ENCODE measurements at places on chromosomes 3 and 15.

DNA sequence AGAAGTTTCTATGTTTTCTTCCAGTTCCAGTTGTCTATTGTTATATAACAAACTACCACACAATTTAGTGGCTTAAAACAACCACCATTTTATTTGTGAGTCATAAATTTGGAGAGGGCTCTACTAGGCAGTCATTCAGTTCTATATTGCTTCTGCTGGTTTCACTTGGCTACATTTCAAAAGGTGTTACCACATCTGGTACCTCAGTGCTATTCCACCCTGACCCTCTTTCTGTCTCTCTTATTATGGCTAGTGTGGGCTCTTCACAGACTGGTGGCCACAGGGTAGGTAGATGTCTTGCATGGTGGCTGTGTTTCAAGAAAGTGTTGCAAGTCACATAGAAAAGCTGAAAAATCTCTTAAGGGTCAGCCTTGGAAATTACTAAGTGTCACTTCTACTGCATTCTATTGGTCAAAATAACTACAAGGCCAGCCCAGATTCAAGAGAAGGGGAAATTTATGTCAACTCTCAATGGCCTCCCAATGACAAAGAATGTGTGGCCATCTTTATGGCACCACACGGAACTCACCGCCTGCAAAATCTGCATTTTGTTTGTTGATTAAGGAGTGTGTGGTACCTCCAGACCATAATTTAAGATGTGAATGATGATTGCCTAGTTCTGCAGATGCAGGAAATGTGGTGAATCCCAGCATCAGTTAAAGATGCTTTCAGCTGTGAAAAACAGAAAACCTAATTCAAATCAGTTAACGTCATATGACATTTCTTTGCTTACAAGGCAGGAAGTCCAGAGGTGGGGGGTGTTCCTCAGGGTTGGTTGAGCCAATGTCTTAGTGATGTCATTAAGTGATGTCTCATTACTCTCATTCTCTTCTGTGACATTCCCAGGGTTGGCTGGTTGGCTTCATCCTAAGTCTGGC is 105.8 kb upstream of the RASGRP1 start:
- no peak for DNase-seq

DNA sequence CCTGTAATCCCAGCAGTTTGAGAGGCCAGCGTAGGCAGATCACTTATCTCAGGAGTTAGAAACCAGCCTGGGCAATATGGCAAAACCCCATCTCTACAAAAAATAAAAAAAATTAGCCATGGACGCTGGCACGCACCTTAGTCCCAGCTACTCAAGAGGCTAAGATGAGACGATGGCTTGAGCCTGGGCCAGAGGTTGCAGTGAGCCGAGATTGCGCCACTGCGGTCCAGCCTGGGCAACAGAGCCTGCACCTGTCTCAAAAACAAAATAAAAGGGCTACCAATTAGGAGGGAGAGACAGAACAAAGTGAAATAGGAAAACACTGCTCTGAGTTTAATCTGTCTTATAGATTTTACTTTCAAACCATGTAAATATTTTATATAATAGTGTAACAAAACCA is 33.8 kb downstream of the MSL2 start:
- no peak for DNase-seq

DNA sequence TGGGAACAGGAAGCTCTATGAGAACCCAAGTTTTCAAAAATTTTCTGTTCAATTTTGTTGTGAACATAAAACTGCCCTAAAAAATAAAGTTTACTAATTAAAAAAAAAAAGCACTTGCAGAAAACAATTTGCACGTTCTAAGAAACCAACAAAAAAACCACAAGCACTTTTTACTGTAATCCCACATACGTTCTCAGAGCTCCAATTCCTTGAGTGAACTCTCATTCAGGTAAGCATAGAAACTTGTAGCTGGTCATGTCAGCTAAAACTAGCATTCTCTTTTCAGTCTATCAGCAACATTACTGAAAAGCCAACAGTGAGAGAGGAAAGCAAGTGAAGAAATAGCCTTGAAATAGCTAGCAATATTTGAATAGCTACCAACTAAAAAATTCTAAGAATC is 11.5 kb upstream of the TMF1 start:
- DNase-seq: no peak

DNA sequence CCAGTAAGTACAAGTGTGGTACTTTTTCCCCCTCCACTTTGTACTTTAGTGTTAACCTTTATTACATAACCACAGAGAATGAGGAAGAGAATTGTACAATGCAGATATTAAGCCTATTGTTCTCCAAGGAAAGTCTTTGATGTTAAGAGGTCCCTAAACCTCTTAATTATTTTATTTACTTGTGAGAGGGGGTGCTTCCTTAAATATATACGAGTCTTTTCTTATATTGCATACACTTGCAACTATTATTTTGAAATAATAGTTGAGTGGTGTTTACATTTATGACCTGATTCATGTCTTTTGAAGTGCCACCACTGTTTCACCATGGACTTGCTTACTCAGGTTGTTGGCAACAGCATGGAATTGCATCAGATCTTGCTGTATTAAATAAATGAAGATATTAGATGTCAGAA is 10.1 kb downstream of the USP3 start:
- no peak for DNase-seq

DNA sequence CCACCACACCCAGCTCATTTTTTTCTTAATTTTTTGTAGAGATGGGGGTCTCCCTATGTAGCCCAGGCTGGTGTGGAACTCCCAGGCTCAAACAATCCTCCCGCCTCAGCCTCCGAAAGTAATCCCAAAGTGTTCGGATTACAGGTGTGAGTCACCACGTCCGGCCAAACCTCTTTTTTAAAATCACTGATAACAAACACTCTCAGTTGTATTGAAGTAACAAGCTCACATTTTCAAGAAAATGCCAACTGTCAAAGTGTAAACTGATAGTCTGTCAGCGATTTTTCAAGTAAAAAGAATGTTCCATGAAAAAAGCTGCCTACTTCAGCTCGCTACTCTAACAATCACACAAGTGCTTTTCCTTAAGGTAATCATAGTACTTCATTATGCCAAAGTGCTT is 33.4 kb downstream of the UBXN7 start:
- no peak for DNase-seq

DNA sequence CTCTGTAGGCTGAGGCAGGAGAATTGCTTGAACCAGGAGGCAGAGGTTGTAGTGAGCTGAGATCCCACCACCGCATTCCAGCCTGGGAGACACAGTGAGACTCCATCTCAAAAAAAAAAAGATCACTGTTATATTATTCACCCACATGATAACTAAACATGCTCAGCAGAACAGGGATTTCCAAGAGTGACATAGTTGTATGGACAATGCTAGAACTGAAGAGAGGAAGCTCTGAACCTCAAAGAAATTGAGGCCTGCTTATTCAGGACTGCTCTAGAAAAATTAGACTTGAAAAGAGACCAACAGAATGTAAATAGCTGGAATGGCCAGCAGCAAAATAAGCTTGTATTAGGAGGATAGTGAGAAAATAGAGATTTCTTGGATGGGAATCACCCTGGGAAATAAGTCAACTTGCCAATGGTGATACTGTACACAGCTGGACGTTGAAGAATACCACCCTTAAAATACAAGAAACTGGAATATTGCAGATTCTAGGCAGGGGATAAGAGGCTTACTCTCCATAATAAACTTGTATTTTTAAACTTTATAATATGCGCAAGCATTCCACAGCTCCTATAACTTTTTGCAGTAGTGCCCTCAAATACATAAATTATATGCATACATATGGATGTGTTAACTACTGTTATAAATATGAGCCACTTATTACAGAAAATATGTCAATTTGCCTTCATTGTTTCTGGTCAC is 28.2 kb downstream of the PIK3CB start:
- DNase-seq: no peak

GRCh38 chr3:104367000-104367399 is 999.7 kb upstream of the ALCAM start:
- no peak for DNase-seq

GRCh38 chr3:177144922-177145321 is 52.4 kb downstream of the TBL1XR1 start:
- no peak for DNase-seq

- no peak for DNase-seq
Measured at GRCh38 chr15:39281094-39281493, 299.8 kb upstream of the THBS1 start.

- DNase-seq: no peak
Measured at GRCh38 chr15:74403991-74404563, 29.7 kb downstream of the SEMA7A start.

DNA sequence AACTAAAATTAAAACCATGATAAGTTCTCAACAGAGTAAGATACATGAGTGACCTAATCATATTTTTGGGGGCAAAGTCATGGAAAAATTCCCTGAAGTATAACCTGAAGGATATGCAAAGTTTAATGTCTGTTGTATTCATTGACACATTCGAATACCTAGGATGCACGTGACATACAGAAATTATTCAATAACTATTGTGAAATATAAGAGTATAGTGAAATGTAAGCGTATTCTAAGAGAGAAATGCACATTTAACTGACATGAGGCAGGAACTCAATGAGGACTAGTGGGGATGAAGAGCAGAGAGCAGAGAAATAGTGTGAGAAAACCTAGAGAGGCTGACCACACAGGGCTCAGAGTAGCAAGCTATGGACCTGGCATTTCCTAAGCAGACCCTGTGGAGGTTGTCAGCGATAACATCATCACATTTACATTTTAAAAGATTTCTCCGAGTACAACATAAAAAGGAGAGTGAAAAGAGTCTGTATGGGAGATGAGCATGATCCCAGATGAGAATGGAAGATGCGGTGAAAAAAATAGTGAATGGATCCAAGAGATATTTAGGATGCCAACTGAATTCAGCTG is 588.8 kb downstream of the MAGI1 start:
- DNase-seq: no peak

DNA sequence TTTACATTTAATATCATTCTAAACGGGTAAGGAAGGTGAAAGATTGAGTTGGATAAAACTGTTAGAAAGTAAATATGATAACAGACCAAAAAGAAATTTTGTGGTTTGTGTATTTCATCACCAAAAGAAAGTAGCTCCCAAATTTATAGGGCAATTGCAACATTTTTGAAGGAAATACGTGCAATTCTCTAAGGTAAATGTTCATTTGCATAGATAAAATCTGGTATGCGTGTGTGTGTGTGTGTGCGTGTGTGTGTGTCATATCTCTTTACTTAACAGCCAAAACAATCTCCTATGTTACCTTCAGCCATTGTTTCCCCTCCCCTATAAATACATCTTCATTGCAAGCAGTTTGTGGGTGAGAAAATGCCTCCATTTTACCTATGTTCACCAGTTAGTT is 208.4 kb downstream of the TNIK start:
- no peak for DNase-seq

GRCh38 chr3:97076673-97077072 is 262.3 kb downstream of the EPHA6 start:
- no peak for DNase-seq

GRCh38 chr15:30670056-30670455 is 44.1 kb downstream of the ARHGAP11B start:
- no peak for DNase-seq

- DNase-seq: no peak
Measured at GRCh38 chr15:55673287-55673686, 69.7 kb downstream of the PRTG start.

GRCh38 chr15:59366333-59367021 is 6.2 kb downstream of the MYO1E start:
- DNase-seq: no peak

DNA sequence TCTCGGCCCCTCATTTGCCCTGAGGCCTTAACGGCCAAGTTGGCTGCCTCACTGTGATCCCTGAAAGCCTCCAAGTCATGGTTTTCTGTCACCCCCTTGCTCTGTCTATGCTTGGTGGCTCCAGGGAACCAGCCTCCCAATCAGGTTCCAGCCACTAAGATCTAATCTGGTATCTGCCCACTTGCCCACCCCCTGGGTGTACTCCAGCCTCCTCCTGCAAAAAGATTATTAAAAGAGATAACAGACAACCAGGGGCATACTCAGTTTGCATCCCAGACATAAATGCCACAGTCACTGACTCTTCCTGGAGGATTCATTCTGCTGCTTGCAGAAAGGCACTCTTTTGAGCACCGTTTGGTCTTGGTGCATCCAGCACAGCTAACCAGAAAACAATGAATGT is 103.9 kb downstream of the NTRK3 start:
- no peak for DNase-seq

DNA sequence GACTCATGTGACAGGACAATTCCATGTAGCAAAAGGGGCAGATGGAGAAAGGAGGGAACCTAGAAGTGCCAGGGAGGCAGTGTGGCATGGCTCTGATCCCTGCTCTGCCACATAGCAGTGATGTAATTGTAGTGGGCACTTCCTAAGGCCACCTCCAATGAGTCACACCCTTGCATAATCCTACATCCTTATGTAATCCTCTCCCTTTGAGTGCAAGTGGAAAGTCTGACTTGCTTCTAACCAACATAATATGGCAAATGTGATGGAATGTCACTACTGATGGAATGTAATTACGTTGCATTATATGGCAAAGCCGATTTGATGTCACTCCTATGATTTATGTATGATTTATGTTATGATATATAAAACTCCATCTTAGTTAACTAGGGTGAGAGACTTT is 72.9 kb upstream of the ATP2C1 start:
- DNase-seq: no peak

GRCh38 chr3:189710620-189711402 is 79.6 kb downstream of the TP63 start:
- no peak for DNase-seq

DNA sequence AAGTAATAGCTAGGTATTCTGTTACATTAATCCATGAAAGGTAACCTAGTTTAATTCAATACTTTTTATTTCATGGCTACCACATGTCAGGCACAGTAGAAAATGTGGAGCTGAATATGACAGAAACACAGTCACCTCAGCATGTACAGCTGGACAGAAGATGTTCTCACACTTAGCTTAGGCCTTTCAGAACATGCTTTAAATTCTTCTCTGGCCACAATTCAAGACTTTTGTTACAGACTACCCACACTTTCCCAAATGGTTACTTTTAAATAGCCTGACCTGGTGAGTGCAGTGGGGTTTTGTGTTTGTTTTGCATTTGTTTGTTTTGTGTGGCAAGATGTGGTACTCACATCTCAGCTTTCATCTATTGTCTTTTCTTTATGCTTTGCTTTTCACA is 1079.5 kb downstream of the IGSF11 start:
- DNase-seq: no peak

GRCh38 chr3:37753428-37753827 is 108.3 kb upstream of the CTDSPL start:
- DNase-seq: no peak

- DNase-seq: no peak
Measured at GRCh38 chr15:28875461-28876000, 10.2 kb upstream of the APBA2 start.

- no peak for DNase-seq
Measured at GRCh38 chr3:17179381-17180205, 294.8 kb downstream of the PLCL2 start.

DNA sequence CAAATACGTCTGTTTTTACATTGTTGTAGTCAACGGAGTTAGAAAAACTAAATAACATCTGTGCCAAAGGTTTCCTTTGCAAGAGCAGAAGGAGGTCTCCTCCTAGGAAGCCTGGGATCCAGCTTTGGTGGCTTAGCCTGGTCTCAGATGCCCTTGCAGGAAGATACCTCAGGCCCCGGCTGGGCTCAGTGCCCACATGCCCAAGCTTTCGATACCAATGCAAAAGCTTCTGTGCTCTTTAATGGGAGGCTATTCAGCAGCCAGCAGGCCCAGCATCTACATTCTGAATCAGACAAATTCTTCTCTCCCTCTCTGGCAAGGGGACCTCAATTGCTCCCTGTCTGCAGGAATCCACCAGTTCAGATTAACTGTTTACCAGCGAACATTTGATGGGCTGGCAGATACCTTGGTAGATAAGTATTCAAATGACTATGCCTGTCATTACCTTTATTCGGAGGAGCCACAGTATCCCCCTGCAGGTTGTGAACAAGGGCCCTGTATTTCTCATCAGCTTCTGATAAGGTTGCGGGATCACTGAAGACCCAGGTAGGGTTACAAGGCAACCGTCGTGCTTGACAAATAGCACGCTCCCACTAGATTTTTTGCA is 180.1 kb upstream of the KBTBD8 start:
- DNase-seq: no peak
